ENCODE measurements at places on chromosomes 12 and 14.

- DNase-seq = no peak
Measured at GRCh38 chr12:71024281-71024680, 103.7 kb upstream of the PTPRR start.

- no peak for DNase-seq
Measured at GRCh38 chr12:53719649-53720048, 7.6 kb downstream of the CALCOCO1 start.

DNA sequence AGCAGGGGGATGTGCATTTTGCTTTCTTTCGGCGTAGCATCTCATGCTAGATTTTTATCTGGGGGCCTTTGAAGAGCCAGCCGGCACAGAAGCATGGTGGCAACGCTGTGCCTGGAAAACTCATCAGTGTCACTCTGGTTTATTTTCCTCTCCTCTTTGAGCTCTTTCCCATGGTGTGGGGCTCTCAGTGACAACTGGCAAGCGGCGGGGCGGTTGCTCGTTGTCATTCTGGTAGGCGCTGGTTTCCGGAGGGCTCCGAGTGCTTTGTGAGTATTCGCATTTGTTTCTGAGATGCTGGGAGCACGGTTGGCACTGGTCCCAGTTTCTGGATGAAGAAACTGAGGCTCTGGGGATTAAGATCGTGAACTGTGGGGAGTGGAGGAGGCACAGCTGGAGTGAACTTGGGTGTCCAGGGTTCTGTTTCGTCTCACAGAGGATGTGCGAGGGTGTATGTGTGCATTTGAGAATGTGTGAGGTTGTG is 23.3 kb downstream of the TPCN1 start:
- DNase-seq = no peak

DNA sequence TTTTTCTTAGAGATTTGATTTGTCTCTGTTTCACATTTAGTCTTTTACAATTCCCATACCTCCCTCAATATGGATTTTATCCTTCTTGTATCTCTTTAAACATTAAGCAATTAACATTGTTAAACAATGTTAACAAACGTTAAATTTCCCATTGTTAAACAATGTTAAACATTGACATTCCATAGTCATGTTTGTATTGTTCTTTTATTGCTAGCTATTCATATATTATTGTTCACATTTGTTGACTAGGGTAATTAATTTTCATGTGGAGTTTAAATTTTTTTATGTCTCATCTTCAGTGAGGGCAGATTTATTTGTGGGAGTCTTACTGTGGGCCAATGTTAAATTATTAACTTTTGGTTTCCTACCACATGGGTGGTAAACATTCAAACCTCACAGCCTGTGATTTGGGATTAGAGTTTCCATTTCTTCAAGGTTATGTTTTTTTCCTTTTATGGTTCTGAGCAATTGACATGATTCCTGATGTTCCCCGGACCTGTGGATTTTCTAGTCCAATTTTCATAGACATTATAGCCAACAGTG is 294.3 kb downstream of the ALG10B start:
- DNase-seq = no peak

DNA sequence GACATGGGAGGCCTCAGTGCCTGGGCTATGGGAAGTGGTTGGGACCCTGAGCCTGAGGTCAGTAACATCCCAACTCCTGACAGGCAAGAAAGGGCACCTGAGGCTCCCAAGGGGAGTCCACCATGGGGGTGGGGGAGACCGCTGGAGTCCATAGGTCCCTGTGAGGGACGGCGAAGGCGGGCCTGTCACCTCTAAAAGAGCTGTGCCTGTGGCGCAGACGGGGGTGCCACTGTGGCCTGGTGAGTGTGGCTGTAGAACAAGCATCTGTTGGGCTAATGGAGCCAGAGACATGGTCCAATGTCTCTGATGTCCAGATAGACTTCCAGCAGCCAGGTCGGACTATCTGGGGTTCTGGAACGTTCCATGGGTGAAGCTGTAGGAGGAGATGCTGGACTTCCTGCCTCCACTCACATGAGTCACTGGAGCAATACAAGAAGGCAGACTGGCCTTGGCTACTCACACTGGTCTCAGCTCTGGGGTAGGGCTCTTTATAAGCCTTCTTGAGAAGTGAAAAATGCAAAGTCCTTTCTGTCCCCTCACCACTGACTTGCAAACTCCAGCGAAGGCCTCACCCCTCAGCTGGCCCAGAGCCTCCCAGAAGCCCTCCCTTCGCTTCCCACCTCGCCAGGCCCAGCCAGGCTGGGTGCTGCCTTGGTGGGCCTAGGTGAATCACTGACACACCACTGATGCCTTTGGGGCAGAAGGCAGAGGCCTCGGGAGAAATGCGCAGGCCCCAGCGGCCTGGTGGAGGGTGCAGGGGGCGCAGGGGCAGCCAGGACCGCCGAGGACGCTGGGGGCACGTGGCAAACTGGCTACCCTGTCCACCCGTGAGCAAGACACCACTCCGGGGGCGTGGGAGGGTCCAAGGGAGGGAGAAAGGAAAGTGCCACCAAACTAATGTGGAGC is 1.1 kb upstream of the TRAF3 start:
- peak; percentile 12 for DNase-seq

- no peak for DNase-seq
Measured at GRCh38 chr12:110317911-110318310, 36.9 kb downstream of the ATP2A2 start.

DNA sequence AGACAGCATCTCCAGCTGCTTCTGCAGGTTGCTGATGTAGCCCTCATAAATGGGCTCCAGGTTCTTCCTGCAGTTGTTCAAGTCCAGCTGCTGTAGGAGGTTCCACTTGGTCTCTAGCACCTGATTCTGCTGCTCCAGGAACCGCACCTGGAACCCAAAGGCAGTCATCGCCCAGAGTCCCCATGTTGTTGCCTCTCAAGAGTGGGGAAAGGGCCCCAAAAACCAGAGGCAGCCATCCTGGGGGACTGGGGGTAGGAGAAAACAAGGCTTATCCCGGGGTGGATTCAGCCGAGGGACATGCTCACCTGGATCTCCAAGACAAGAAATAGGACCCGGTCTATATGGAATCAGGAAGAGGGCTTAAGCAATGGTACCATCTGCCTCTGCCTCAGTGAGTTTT is 2.3 kb downstream of the KRT72 start:
- DNase-seq = no peak

- DNase-seq = no peak
Measured at GRCh38 chr12:108610856-108611605, 13.1 kb upstream of the TMEM119 start.

DNA sequence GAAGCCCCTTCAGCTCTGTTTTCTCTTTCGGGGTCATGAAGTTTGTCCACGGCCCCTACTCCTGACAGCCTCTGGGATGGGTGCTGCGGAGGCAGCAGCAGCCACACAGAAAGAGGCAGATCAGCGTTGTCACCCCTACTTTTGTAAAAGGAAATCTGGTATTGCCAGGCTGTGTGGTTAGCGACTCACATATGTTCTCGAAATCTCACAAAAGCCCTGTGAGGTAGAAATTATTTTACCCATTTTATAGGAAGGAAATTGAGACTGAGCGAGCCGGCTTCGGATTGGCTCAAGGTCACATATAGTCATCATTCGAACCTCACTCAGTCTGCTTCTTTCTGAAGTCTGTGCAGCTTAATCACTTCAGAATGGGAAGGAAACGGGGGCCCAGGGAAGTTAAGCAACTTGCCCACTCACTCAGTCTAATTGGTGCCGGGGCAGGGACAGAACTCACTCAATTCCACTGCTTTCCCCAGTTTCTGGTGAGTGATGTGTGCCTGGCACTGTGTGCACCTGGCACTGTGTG is 1.1 kb upstream of the CKAP4 start:
- peak; percentile 27 for DNase-seq

DNA sequence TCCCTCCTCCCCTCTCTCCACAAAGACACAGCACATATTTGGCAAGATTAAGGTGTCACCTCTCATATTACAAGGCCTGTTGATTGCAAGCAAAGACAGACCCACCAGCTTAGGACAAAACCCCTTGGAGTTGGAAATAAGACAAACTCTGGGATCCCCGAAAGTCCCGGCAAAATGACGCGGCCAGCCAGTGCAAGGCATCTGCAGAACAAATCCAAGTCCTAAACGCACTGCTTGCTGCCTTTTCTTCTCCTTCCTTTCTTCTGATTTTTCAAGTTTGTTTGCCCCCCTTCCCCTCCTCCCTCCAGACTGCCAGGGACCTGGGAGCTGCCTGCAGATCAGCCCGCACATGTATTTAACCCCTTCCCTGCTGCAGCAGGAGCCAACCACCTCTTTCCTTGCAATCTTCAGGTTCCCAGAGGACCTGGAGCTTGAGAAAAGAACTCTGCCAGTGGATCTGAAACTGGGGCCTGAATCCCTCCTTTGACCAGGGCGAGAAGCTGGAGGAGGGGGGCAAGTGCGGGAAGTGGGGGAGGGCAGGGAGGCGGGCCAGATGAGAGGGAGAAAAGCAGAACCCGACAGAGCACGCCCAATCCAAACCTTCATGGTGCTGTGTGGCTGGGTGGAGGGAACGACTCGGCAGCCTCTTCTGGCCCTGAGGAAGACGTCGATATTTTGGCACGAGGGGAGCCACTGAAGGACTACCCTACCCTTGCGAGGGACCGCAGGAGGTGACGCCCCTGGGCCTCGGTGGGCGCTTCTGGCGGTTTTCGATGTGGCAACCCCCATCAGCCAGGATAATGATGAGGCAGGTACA is 2.0 kb upstream of the NTF3 start:
- DNase-seq = no peak

DNA sequence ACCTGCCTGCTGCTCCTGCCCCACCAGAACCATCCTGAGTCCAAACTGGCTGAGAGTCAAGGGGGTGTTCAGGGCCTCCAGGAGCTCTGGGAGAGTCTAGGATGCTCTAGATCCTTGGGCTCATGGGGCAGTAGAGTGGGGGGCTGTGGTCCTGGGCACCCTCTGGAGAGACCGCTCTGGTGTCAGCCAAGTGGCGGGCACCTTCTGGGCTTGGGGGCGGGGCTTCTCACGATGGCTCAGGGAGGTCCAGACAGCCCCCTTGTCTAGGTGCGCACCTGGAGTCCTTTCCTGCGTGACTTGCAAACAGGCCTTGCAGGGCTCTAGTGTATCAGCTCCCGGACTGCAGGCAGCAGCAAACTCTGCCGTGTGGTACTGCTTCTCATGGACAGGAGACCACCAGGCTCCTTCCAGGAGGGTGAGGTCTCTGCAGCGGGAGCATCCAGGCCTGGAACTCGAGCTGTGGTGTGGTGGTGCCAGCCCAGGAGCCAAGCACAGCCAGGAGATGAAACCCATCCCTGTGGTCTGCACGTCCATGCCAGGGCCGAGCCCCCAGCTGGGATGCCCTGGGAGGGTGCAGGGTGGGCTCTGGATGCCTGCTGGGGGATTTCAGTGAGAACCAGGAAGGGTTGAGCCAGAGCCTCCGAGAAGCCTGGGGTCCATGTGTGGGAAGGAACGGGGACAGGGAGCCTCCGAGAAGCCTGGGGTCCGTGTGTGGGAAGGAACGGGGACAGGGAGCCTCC is 15.0 kb downstream of the PACS2 start:
- no peak for DNase-seq

DNA sequence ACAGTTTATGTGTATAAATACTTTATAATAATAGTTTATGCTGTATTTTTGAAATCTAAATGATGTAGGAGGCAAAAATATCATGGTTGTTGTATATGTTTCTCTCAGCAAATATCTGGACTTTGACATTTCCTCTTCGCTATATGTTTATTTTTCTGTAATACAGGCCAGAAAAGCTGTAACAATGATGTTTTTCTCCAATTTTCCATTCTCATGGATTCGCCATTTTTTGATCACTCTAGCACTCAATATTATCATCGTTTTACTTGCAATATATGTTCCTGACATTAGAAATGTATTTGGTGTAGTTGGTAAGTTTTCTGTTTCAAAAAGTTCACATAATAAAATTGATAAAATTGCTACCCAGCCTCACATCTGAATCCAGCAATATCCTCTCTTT is 70.6 kb downstream of the SLC38A6 start:
- no peak for DNase-seq

DNA sequence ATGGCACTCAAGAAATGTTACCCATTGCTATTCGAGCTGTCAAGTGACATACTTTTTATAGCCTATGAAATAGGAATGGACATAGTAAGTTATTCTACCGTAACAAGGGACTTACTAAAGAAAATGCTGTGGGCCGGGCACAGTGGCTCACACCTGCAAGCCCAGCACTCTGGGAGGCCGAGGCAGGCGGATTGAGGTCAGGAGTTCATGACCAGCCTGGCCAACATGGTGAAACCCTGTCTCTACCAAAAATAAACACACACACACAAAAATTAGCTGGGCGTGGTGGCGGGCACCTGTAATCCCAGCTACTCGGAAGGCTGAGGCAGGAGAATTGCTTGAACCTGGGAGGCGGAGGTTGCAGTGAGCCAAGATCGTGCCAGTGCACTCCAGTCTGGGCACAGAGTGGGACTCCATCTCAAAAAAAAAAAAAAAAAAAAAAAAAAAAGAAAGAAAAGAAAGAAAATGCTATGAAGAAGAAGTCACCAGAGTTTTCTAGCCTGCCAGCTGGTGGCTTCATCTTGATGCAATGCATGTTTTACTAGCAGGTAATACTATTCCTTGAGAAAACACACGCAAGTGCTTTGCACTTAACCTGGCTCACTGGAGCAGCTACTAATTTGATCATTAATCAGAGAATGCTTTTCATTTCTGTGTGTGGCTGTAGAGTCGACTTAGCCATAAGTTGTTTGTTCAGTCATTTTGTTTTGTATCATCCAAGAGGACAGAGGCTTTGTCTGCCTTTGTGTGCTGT is 166.7 kb upstream of the MYL2 start:
- DNase-seq = no peak

GRCh38 chr14:80356413-80356812 is 145.1 kb upstream of the DIO2 start:
- no peak for DNase-seq

DNA sequence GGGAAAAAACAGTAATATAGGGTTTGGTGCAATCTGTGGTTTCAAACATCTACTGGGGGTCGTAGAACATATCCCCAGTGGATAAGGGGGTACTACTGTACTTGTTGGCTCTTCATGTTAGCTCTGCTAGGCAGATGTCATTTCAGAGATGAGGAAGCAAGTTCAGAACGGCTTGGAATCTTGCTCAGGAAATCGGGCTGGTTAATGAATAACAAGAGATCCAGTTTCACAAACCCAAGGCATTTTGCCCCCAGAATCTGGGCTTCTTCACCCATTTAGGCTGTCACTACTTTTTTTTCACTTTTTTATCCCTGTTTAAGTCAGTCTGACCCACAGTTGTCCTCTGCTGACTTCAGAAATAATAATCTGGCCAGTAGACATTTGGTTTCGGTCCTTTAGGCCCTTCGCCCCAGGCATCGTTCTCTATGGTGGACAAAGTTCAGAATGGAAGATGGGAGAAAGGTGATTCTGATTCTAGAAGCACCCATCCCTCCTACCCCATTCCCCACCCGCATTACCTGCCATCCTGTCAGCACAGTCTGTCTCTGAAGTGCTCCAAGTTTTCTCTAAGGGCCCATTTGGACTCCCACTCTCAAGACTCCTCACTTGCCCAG is 4.5 kb downstream of the SUOX start:
- DNase-seq = no peak

All from T-helper 2 cell treated with Interferon-gamma antibody and Interleukin-4, amounts not matched to agents 5 μg/mL and 100 μg/mL, for 36 hours (primary cell).